ENCODE measurements at places on chromosomes 7 and 10. TPM values are rescaled to one million over a fixed set of nuclear protein-coding genes. Genes with fewer than 3 reads are reported as not detected.

RASSF4 gene
- total RNA-seq = 1.0 TPM

MGAM2 gene
- not detected for total RNA-seq

ASB15 gene
- not detected for total RNA-seq

SPRN gene
- total RNA-seq = 0.76 TPM

SFR1 gene
- total RNA-seq = 4.4 TPM

DNAJC12 gene
- total RNA-seq = 0.76 TPM

Measured in GM23248 (cell line).